ENCODE measurements at places on chromosomes 7 and 10.

DNA sequence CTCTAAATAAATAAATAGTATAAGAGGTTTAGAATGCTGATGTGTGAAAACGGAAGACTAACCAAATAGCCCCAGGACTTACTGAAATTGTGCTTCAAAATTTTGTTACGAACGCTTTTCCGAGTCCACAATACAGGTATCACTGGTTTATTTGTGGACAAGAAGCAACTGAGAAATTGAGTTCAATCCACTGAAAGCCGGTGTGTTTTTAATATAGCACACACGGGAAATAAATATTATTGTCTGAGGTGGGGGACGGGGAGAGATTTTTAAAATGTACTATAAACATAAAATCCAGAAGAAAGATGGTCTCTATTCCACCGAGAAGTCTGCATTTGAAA lies 598 bp downstream of the SLC16A12 start:
- no peak for DNase-seq

DNA sequence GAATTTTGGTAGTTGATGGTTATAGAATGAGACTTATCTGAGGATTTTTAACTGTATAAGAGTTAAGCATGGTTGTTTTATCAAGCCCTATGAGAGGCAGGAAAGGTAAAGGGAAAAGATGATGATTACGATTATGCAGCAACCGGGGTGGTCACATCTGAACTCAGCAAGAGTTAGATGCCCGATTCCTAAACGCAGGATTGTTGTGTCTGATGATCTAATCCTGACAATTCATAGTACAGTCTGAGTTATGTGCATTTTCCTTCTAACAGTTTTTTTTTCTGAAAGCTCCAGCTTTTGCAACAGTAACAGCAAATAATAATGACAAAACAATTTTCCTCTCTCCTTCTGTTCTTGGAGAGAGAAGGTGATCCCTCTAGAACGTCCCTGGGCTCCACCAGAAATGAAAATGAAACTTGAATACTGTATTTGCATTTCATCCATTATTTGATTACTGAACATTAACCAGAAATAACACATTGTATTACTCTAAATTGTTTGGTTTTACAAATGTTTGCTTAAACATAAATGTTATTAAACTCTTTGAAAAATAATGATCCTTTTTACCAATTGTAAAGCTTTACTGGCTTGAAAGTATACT lies 176.5 kb upstream of the CCDC6 start:
- DNase-seq, result no peak

GRCh38 chr10:94066411-94066810 lies 72.7 kb downstream of the PLCE1 start:
- no peak for DNase-seq

GRCh38 chr10:76133597-76134255 lies 702.3 kb downstream of the LRMDA start:
- DNase-seq, result no peak

GRCh38 chr7:92332782-92333181 lies 87.0 kb downstream of the ANKIB1 start:
- DNase-seq, result no peak

GRCh38 chr10:29328983-29329382 lies 40.1 kb downstream of the LYZL1 start:
- no peak for DNase-seq

- no peak for DNase-seq
Observed at GRCh38 chr7:7428806-7429205, 106.9 kb downstream of the COL28A1 start.

Measured in esophagus squamous epithelium (tissue), 5 donors.